ENCODE measurements at places on chromosomes 1 and 21.

DNA sequence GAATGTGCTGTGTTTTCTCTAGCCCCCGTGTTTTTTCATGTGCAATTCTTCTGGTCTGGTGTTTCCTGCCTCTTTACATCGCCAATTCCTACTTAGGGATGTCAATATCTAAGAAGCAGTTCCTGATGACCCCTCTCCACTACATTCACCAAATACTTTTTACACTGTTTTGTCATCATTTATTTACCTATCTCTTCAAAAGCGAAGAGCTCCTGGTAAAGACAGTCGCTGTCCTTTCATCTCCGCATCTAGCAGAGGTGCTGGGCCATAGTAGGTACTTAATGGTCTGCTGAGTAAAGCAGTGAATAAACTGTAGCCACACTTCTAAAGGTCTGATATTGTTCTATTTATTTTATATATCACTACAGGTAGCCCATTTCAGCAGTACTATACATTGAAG, 43.0 kb downstream of the LYST start:
- DNase-seq = no peak

GRCh38 chr21:39483917-39484316, 32.1 kb downstream of the SH3BGR start:
- DNase-seq = no peak

DNA sequence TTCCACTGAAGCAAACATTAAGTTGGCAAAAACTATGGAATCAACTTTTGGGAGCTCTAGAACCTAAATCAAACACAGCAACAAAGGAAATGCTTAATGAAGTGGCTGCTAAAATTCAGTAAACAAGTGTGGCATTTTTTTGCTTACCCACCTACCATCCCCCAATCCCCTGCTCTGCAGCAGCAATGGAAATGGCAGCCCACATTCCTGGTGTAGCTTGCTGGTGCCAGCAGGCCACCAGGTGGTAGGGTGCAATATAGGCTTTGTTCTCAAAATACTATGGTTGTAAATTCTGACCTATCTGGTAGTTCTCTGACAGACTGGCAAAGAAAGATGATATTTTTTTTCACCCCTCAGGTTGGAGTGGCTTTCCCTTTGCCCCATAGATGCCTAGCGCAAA, 42.8 kb downstream of the SHCBP1L start:
- DNase-seq = no peak

- DNase-seq = no peak
These were observed 1713.4 kb downstream of the NCAM2 start for GRCh38 chr21:22711636-22712035.

- DNase-seq = no peak
These were observed 320.5 kb upstream of the NR5A2 start for GRCh38 chr1:199706826-199707606.

- no peak for DNase-seq
These were observed 2.6 kb downstream of the HYI start for GRCh38 chr1:43451157-43451591.

DNA sequence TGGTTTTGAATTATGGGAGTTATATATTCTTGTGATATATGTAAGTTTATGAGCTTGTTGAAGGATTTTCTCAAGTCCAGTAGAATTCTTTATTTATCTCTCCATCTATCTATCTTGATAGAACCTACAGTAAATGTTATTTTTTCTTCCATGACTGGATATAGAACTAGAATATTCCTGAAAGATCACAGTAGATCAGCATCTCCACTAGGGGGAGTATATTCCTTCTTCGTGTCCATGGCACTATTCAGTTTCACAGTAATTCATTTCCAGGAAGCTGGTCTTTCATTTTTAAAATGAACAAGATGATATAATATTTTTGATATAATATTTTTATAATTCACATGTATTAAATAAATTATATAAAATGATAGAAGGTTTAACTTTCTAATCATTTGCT, 18.8 kb downstream of the TMPRSS15 start:
- DNase-seq = no peak

DNA sequence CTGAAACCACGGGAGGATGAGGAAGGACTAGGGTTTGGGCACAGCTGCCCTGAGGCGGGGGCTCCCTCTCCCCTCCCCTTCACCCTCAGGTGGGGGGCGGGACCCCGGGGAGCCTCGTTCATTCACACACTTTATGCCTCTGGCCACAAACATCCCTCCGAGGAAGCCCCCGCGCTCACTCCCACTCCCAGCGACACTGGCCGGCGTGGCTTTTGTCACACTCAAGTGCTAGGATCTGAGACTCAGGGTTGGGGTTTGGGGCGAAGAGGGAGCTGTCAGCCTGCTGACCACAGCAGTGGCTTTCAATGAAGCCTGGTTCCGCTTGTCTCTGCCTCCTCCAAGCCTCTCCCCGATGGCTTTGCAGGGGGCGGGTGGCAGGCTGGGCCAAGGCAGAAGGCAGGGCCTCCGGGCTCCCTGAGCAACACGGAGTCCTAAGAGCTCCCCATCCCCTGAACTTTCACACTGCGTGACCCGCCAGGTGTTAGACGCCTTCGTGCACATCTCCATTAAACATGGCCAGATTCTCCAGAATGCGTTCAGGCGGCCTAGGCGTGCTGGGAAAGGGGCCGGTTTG, 178.1 kb downstream of the NPHP4 start:
- DNase-seq = no peak

GRCh38 chr1:16717336-16718098, 22.8 kb upstream of the RNU1-4 start:
- peak; percentile 34 for DNase-seq

GRCh38 chr1:113141650-113142473, 68.9 kb downstream of the LRIG2 start:
- no peak for DNase-seq

- DNase-seq = no peak
These were observed 158.9 kb downstream of the ZBTB18 start for GRCh38 chr1:244209955-244210354.

Data from activated T-cell treated with anti-CD3 and anti-CD28 coated beads, Interleukin-2, amount 50 U/mL, for 24 hours (primary cell).